Hematopoietic multipotent progenitor cell treated with erythropoietin and hydrocortisone succinate and interleukin-3 and kit ligand, for 17 days (in vitro differentiated cells): ENCODE measurements at places on chromosomes 7 and 10.

- no peak for DNase-seq
These were observed 103.4 kb upstream of the MDFIC start for GRCh38 chr7:114818501-114818900.

DNA sequence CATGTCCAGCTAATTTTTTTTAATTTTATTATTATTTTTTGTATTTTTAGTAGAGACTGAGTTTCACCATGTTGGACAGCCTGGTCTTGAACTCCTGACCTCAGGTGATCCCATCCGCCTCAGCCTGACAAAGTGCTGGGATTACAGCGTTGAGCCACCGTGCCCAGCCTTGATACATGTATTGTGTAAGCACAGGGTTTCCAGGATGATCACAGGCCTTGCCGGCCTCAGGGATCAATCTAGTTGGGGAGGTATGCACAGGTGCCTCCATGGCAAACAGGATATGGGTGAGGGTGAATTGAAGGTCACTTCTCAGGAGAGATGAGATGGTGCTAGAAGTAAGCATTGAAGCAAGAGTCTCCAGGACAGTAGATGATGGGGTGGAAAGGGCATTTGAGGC lies 5.5 kb downstream of the MRPS17 start:
- no peak for DNase-seq

DNA sequence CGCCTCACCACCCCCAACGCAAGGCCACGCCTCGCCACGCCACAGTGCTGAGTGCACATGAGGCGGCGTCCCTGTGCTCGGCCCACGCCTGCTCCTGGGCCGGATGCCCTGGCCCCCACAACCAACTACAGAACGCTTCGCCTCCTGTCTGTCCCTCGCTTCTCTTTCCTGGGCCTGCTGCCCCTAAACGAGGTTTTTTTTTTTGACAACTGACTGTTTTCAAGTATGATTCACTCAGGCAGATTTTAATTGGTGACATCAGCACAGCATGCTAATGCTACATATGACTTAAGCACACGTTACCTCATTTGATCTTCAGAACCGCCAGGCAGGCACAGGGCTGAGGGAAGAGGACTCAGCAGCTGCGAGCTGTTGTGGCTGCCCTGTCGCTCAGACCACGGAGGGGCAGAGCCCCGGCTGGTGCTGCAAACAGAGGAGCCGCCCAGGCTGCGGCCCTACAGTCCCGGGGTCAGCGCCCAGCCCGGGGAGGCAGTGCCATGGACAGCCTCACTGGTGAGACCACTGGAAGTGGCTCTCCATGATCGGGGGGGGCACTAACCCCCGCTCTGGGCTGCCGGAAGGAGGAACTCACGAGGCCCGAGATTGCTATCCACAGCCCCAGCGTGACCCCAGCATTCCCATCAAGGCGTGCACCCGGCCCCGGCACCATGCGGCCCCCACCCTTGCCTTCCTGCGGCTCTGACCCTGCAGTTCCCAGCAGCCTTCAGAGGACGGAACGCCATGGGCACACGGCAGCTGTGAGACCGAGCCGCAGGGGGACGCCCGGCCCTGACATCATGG lies 212.8 kb downstream of the MAD1L1 start:
- DNase-seq: peak; percentile 29

GRCh38 chr10:118590334-118590733 lies 5.1 kb downstream of the PRLHR start:
- DNase-seq: no peak

DNA sequence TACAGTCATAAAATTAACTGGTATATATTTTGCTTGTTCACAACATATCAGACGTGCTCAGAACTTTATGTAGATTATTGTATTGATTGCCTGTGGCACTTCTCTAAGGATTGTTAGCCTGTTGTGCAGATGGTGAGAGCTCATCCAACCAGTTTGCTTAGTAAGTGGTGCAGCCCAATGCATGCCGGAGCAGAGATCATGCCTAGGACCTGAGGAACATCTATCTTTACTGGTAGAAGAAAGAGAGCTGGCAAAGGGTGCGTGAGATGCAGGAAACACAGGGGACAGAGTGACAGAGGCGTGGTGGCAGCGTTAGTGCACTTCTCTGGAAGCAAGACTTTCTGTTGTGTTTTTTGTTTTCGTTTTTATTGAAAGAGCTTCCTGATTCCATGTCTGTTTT lies 35.9 kb downstream of the CCM2 start:
- no peak for DNase-seq

GRCh38 chr10:1882180-1882579 lies 144.9 kb upstream of the ADARB2 start:
- DNase-seq: no peak

GRCh38 chr10:122713091-122713885 lies 13.6 kb upstream of the C10orf120 start:
- DNase-seq: no peak
